NCI-H774 (cell line): ENCODE measurements at places on chromosomes 12 and 14.
A peak's percentile ranks its signal among the peaks of the same experiment; 100 is the strongest.

DNA sequence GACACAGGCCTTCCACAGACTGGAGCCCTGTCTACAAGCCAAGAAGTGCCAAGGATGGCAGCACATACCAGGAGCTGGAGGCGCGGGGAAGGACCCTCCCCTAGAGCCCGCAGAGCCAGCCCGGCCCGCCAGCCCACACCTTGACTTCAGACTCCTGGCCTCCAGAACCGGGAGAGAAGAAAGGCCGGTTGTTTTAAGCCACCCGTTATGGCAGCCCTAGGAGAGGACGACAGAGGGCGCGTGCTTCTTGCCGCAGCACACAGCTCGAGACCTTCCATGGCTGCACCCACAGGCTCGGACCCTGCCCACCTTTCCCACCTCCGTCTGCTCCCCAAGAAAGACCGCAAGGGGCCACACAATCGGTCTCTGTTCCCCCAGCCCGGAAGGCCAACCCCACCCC, 53.7 kb downstream of the RNF34 start:
- no peak for DNase-seq

GRCh38 chr14:48925184-48925583, 661.0 kb downstream of the RPS29 start:
- no peak for DNase-seq

- peak; percentile 71 for DNase-seq
Observed at GRCh38 chr12:2959505-2960389, 550 bp downstream of the TEAD4 start.

DNA sequence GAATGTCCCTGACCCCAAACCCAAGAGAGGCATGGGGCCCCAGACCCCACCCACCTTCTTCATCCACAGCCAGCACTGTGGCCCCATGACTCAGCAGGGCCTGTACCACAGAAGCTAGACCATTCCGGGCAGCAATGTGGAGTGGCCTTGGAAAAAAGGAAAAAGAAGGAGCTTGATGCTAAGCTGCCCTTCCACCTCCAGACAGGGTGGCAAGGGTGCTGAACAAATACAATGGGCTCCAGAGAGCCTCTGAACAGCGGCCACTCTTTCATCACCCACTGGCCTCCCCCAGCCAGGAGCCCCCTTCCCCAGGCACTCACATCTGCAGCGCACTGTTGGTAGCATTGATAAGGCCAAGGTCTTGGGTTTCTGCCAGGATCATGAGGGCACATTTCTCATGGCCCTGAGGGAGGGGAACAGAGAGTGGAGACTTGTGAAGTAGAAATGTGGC, 13.9 kb downstream of the SLC39A5 start:
- no peak for DNase-seq

- no peak for DNase-seq
Observed at GRCh38 chr14:102262929-102263462, 42.0 kb downstream of the MOK start.

DNA sequence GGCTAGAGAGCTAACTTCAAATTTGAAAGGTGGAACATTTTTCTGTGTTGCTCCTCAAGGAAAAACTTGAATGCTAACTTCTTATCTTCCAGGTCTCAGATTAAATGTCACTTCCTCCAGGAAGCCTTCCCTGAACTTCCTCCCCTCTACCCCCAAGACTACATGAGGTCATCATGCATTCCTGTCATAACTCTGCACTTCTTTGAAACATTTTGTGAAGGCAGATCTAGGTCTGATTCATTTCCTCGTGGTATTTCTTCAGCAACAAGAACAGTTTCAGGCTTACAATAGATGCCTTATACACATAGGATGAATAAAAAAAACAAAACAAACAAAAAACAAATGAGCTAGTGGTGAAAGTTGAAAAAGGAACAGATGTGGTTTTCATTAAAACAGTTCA, 97.1 kb upstream of the SRRM4 start:
- no peak for DNase-seq

- DNase-seq: peak; percentile 22
Observed at GRCh38 chr12:9813821-9814798, 13.2 kb upstream of the KLRF1 start.

DNA sequence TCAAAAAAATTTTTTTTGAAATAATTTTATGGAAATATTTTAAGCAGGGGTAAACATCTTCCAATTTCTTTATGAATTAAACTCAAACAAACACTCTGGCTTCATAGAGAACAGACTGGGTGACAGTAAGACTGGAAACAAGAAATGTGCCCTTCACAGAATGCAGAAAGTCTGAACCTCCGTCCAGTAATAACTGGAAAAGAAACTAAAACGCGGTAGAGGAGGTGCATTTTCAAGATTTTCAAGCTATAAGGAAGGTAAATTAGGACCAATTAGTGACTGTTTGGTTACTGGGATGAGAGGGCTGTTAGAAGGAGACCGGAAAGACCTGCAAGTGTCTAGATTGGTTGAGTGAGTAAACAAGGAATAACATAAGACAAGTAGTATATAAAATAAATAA, 245.7 kb downstream of the CEP128 start:
- no peak for DNase-seq

- DNase-seq: no peak
Observed at GRCh38 chr12:117803001-117803400, 165.8 kb downstream of the KSR2 start.

DNA sequence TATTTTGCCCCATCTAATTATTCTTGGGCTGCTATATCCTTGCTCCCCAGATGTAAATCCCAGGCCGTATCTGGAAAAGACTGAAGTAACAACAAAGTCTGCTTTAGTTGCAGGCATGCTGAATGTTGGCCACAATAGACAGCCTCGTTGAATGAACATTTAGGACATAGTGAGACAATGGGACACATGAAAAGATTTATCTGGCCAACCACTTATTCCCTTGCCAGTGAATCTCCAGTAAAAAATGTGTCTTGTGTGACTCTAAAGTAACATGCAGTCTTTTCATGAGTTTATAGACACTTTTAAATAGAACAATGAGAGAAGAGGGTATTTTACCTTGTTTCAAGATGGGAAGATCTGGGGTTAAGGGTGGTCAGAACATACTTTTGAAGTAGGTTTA, 60.2 kb upstream of the STXBP6 start:
- DNase-seq: no peak

DNA sequence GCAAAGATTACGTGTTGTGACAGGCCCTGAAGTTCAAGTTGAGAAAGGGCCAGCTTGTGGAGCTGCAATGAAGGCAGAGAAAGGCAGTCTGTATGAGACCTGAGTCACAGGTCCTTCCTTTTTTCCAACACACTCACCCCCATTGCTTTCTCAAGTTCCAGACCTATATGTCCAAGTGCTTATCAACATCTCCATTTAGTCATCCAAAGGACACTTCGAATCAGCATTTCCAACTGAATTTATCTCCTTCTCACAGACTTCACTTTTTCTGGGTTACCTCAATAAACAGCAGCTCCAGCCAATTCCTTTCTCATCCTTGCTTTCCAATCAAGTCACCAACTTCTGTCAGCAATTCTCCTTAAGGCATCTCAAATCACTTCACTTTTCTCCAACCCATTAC, 56.4 kb upstream of the KIF21A start:
- no peak for DNase-seq
